ELR (cell line): ENCODE measurements at places on chromosomes 3 and 15.

- peak; percentile 79 for DNase-seq
These were observed 84.1 kb downstream of the TP63 start for GRCh38 chr3:189714991-189715961.

DNA sequence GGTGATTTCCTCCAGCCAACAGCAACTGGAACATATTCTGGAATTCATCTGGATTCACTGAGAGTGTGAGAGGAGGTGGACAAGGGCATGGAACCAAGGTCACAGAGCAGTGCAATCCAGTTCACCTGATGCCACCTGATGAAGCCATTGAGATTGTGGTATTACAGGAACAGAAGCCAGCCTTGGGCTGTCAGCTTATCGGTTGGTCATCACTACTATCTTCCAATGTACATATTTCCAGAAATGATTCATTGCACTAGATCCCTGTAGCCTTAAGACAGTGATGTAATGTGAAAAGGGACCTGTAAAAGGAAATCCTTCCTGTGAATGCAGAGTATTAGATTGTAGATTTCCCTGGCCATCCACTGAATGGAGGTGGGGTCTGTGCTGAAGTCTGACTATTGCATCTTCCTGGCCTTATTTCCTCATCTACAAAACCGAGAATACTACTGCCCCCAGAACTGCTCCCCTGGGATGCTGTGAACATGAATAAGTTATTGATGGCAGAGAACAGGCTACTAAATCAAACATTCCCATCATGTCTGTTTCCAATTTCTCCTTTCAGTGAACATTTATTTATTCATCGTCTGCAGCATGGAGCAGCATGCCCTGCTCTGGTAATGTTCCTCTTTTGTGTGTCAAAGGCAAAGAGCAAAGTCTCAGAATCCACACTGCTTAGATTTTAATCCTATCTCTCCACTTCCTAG lies 47.4 kb upstream of the TPM1 start:
- DNase-seq = peak; percentile 74

DNA sequence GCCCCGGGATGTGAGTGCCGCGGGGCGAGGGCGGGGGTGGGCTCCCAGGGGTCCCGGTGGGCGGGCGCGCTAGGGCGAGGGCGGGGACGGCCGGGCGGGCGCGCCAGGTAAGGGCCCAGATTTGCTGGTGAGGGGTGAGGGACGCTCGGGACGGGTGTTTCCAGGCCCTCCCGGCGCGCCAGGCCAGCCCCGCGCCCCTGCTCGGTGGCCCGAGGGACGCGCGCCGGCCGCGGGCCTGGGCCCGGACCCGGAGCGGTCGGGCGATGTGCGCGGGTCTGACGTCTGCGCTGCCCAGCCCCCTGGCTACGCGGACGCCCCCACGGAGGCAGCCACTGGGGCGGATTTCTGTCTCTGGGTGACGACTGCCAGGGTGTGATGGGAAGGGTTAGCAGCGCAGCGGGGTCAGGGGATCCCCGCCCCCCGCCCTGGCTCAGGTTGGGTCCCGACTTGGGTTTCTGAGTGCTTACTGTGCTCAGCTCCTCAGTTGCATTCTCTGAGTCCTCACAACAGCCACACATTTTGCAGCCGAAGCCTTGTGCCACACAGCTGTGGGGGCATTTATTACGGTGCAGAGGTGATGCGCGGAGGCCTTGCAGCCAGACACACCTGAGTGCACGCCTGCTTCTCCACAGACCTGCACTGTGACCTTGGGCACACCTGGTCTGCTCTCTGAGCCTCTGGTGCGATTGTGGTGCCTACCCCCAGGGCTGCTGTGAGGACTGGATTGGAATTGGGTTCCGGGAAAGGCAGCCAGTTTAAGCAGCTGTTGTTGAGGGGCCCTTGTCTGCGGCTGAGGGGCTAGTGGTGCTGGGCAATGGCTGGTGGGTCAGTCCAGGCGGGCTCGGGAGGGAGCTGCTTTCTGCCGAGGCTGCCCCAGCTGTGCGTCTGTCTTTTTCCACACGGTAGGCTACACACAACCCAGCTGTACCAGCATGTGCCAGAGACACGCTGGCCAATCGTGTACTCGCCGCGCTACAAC lies 523 bp downstream of the HDAC11 start:
- no peak for DNase-seq

DNA sequence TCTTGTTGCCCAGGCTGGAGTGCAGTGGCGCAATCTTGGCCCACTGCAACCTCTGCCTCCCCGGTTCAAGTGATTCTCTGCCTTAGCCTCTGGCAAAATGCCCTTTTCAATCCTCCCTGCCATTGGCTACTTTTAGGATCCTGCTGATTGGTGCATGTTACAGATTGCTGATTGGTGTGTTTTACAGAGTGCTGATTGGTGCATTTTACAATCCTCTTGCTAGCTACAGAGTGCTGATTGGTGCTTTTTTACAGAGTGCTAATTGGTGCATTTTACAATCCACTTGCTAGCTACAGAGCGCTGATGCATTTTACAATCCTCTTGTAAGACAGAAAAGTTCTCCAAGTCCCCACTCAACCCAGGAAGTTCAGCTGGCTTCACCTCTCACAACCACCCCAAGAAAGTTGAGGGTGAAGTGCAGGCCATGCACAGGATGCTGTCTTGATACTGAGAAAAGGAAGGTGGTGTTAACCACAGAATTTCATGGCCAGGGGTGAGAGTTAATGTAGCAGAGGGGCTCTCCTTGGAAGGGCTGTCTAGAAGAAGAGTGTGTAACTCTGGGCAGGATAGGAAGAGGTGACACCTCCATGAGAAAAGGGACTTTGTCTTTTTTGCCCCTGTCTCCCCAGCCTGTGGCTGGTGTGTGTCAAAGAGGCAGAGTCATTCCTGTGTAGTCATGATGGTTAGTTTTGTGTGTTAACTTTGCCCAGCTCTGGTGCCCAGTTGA lies 145.9 kb downstream of the APBA2 start:
- no peak for DNase-seq

GRCh38 chr15:76056931-76057330 lies 2.9 kb upstream of the TMEM266 start:
- DNase-seq = no peak

DNA sequence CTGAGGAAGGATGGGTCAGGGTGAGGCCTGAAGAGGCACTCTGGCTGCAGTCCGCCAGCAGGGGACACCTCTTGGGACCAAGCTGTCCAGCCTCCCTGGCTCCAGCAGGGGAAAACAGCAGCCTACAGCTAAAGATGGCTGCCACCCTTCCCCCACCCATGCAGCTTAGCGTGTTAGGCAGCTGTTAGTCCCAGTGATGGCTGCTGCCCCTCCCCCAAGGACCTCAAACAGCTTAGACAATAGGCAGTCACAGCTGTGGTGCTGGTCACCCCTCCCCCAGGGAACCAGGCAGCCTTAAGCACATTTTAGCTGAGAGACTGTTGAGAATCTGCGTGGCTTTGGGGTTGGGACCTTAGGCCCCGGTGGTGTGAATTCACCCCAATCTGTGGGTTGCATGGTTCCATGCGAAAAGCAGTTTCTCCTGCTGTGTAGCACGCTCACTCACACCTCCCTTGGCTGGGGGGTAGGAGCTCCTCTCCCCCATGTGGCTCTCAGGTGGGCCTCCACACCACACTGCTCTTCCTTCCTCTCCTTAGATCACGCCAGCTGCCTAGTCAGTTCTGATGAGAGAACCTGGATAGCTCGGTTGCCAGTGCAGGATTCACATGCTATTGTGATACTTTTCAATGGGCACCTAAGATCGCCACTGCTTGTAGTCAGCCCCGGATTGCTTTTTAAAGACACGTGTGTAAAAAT lies 140.5 kb upstream of the CADPS start:
- DNase-seq = no peak

GRCh38 chr15:55714064-55714463 lies 28.9 kb downstream of the PRTG start:
- DNase-seq = no peak

GRCh38 chr3:58666683-58667082 lies at the start of gene FAM3D:
TSS of gene FAM3D (minus strand) at chr3:58666774. CDS start at chr3:58655563, 11,211 bp downstream.
- DNase-seq = peak; percentile 44

GRCh38 chr3:188046561-188047211 lies 107.3 kb upstream of the LPP start:
- peak; percentile 45 for DNase-seq

DNA sequence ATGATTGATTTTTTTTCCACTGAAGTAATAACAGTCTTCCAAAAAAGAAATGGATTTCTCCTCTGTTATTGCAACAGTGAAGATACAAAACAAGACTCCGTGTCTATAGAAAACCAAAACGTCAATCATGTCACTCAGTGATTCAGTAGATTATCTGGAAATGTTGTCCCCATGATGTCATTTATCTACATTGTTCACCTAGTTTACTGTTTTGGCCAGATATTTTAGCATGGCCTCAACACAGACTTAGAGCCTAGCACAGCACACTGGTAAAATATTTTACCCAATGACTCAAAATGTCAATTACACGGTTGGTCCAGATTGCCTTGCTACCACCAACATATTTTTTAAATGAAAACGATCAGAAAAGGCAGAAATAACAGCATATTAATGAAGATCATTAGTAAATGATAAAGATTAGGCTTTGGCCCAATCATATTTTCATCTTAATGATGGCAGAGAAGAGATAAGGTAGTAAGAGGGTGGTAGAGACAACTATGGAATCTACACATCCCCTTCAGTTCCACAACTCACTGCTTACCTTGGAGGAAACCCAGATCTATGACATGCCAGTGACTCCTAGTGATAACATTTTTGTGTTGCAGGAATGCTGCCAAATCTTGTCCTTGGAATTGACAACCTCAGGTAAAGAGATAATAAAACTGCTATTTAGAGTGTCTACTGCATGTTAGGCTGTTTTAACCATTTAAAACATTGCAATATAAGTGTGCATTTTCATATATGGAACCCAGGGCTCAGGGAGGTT lies 347.7 kb upstream of the ARPP21 start:
- DNase-seq = no peak

DNA sequence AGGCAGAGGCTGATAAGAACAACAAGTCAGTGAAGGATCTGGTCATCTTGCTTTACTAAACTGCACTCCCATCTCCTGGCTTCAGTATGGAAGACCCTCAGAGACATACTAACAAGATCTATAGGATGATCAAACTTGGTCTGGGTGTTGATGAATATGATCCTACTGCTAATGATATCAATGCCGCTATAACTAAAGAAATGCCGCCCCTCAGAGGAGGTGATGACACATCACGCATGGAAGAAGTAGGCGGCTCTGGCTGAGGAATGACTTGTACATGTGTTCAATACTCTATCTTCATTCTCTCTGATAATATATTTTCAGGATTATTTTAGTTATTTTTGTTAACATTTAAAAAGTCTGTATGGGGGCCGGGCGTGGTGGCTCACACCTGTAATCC lies 17.5 kb upstream of the EIF2B5 start:
- peak; percentile 32 for DNase-seq

- DNase-seq = no peak
These were observed 89.4 kb downstream of the EDEM1 start for GRCh38 chr3:5276934-5277333.

GRCh38 chr15:28888302-28888894 lies 2.6 kb downstream of the APBA2 start:
- DNase-seq = no peak

GRCh38 chr3:37174532-37175126 lies at the start of gene LRRFIP2:
TSS of gene LRRFIP2 (minus strand) at chr3:37174582. CDS start at chr3:37148983, 25,599 bp downstream.
- DNase-seq = peak; percentile 93

GRCh38 chr15:64249406-64249805 lies 86.6 kb upstream of the PPIB start:
- no peak for DNase-seq

DNA sequence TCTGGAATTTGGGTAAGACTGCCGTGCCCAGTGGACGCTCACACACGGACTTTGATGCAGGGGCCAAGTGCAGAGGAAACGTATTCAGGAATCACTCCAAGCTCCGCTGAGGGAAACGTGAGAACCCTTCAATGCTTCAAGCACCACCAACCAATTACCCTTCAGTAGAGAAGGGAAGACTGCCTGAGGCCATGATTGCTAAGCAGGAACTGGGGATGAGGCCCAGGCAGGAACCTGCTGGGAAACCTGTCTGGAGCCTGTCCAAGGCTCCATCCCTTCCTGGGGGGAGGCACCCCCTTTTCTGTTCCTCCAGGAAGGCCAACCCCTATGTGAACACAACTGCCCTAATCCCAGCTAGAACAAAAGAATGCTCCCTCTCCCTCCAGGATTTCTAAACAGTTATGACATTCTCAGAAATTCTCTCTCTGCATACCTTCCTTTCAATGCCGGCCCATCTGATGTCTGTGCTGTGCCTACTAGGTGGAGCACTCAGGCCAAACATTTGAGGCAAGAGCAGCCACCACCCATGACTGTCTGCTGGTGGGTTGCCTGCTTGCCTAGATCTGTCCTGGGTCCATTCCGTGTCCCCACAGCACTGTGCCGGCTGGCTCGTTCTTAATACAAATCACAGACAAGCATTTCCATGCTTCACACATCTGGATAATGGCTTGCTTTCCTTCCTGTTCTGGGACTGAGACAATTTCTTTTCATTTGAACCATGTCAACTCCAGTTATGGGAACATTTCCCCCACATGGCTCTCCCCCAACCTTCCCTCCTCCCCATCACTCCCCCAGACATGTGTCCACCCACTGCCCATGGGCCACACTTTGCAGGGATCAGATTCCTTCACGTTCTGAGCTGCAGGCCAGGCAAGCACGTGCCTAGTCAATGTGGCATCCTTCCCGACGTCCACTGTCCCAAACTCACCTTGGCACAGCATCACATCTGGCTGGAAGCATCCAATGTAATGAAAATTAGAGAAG lies 149.4 kb downstream of the ADAMTS17 start:
- DNase-seq = no peak

DNA sequence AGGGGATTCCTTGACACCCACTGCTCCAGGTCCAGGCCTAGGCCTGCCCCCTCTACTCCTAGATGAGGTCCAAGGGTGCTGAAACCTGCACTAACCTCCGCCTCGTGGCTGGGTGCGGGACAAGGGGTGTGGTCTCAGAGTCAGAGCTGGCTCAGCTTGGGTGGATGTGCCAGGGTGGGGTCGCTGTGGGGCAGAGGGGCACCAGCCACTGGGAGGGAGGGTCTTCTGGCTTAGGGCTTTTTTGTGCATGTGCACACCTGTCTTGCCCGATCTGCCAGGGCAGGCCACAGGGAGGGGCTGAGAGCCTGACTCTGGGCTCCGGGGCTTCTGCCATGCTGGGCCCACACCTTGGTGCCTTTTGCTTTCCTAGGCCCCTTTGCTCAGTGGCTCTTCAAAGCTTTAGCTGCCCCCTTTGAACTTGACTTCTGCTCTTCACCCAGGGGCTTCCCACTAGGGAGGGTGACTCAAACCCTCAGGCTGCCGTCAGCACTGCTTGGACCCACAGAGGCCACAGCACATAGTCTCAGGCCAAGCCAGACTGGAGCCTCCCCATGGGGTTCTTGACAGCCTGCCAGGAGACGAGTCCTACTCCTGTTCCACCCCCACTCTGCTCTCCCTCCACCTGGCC lies 73.0 kb downstream of the KLF13 start:
- DNase-seq = peak; percentile 37

DNA sequence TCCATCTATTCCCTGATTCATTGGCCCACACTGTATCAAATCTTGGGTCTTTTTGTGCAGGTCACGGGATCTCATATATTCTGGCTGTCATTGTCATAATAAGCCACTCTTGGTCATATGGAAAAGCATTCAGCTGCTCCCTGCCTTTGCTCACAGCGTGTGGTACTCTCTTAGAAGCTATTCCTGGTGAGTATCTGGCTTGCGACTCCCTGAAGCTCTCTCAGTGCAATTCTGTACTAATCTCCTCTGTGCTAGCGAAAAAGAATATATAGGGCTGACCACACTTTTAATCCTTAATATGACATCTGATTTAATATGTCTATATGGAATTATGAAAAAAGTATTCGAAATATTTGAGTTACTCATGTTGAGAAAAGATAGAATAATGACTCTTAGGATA lies 440.8 kb upstream of the GBE1 start:
- DNase-seq = no peak

- DNase-seq = peak; percentile 79
These were observed 14.4 kb downstream of the RNU5B-1 start for GRCh38 chr15:65318870-65319356.
